HL-60 (cell line): ENCODE measurements at places on chromosomes 2 and 18.

DNA sequence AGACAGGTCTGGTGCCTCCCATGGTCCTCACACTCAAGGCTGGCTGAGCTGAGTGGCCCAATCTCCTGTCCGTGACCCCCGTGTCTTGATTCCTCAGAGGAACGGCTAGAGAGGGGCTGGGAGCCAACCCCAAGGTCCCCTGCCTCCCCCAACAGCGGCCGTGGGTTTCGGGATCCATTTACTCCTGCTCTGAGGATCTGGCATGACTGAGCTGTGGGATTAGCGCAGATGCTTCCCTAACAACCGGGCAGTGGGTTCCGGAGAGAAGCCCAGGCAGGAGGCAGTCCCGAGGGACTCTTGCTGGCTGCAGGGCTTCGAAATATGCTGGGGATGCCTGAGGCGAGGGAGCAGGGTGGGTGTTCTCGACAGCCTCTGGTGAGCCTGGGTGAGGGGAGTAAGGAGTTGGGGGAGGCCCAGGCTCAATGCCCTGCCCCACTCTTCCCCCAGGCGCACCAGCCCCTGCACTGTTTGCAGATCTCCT lies 18.9 kb downstream of the GPR35 start:
- DNase-seq = no peak

DNA sequence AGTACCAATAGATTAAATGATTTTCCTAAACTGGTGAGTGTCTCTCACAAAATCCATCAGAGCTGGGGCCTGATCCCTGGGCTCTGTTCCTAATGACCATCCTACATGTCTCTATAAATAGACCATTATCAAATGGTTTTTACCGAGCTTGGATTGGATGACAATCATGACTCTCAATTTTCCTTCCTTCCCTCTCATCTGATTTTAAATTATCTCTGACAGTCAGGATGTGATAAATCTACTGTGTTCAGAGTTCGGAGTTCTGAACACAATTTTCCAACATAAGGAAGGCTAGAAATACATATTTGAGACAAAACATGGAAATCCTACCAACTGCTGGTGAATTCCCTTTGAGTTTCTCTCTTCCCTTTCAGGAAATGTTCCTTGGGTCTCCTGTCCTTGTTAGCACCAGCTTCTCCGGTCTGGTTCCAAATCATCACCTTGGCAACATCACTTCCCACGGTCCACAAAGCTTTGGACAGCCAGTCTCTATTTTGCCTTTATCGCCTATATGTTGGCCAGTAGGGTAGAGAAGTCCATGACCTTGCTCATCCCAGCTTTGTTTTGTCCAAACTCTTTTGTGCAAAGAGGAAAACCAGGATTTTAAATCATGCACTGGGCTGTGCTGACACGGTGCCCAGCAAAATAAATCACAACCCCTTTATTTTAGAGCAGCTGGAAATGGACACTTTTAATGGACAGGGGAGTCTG lies 139.6 kb upstream of the ITGA6 start:
- no peak for DNase-seq

DNA sequence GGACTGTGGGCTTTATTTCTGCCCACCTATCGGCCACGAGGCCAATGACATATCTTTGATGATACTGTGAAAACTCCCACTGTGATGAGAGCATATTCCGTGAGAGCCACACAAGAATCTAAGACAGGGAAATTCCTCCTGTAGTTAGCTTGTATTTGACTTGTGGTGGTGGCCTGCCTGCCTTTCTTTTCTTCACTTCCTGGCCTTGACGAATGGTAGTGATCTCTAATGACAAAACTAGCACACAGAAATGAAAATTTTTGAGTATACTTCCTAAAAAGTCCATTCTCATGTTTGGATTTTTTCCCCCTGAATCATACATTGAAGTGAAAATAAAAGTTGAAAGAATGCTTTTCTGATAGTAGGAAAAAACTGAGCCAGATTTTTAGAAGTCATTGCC lies 94.4 kb downstream of the MGAT5 start:
- DNase-seq = no peak

GRCh38 chr2:173130496-173131465 lies 55.1 kb downstream of the MAP3K20 start:
- no peak for DNase-seq

GRCh38 chr18:46299465-46300008 lies 195.4 kb downstream of the HAUS1 start:
- DNase-seq = no peak

GRCh38 chr2:241636182-241637017 lies 558 bp downstream of the THAP4 start:
- DNase-seq = no peak

DNA sequence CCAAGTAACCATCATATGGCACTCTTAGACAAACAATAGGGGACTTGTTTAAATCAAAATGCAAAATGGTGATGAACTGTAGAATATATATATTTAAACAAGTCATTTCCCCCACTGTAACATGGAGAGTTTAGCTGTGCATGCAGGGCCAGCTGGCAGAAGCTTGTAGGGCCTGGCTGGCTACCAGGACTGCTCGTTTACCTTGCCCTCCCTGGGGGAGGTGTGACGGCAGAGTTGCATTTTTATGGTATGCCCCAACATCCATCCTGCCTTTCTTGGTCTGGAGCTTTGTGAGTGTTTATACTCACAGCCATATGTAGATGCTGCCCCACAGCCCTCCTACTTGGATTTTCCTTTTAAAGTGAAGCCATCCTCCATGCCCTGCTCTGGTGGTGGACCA lies 101.7 kb upstream of the ZFP36L2 start:
- no peak for DNase-seq

GRCh38 chr18:58666176-58666575 lies 5.1 kb upstream of the MALT1 start:
- no peak for DNase-seq

DNA sequence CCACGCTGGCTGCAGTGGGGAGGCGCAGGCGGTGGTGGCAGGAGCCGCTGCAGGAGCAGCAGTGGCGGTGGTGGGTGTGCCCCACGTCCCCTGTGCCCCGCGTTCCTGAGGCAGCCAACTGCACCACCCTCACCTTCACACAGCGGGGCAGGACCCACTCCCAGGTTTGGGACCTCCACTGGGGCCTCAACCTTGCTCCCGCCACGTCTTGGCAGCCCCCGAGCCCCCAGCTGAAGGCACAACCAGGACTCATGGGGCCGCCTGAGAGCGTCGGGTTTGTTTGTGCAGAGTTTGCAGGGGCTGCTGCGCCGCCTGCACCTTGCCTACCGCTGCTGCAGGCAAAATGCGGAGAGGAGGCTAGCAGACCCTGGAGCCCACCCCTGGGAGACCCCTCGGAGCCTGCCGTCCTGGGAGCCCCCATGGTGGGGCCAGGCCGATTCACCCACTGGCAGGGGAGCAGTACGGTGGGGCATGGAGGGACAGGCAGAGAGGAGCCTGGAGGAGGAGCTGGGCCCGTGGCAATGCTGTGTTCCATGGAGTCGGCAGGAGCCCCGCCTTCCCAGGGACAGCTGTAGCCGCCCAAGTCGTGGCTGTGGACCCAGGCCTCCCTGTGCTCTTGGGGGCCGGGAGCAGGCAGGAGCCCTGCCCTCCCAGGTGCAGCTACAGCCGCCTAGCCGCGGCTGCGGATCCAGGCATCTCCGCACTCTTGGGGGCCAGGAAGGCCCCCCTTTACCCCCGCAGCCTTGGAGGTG lies 14.7 kb upstream of the EML6 start:
- DNase-seq = no peak

- no peak for DNase-seq
These were observed 36.4 kb upstream of the ZCCHC2 start for GRCh38 chr18:62486290-62486964.

- DNase-seq = no peak
These were observed 11.5 kb downstream of the CD226 start for GRCh38 chr18:69936191-69936558.

- no peak for DNase-seq
These were observed 2.4 kb downstream of the TIGD1 start for GRCh38 chr2:232547991-232548390.

DNA sequence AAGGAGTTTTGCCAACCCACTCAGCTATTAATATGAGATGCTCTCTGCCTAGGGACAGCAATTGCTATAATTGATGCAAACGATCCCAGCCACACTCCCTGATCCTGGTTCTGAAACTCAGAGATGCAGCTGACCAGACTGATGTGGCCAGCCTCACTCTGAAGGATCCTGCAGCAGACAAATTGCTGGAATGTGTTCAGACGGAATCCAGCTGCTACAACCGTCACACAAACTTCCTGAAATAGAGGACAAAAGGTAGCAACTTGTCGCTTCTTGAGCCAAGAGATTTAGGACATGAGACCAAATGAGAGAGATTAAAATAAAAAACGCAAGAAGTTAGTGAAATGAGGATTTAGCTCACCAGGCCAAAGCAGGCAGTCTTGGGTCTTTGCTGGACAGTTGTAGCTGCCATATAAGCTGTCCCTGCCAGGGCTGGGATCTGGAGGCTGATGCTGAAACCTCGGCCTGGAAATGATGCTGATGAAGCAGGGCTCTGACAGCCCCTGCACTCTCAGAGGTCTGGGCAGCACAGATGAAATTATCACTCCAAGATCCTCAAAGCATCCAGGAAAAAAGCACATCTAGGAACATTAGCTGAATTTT lies 8.3 kb upstream of the YWHAQ start:
- DNase-seq = no peak

DNA sequence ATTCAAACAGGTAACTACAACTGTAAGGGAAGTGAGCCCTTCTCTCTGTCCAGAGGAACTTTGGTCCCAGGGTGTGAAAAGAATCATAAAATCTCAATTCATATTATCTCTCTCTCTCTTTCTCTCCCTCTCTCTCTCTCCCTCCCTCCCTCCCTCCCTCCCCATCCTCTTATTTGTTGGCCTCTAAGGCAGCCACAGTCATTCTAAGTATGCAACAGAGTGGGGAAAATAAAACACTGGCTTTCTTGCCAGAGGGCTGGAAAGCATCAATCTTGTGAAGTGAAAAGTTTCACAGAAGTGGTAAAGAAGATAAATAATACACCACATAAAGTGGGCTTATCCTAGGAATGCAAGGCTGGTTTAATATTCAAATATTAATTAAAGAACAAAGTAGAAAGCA lies 95.6 kb upstream of the KCNH7 start:
- no peak for DNase-seq

GRCh38 chr18:74065366-74065765 lies 82.3 kb downstream of the FBXO15 start:
- DNase-seq = no peak

DNA sequence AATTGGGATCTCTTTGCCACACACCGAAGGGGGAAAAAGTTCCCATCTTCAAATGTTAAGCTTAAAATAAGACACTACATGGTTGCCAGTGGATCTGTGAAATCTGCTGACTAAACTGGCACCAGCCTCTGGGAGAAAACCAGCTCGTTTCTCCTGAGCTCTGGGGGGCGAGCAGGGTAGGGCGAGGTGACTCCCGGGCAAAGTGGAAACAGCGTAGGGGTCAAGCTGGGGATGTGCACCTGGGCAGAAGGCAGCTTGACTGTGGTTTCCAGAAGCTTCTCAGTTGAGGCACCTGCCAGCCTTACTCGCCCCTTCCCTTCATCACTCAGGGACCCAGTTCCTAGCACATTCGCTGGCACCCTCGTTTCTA lies 62.8 kb downstream of the SFXN5 start:
- DNase-seq = no peak

DNA sequence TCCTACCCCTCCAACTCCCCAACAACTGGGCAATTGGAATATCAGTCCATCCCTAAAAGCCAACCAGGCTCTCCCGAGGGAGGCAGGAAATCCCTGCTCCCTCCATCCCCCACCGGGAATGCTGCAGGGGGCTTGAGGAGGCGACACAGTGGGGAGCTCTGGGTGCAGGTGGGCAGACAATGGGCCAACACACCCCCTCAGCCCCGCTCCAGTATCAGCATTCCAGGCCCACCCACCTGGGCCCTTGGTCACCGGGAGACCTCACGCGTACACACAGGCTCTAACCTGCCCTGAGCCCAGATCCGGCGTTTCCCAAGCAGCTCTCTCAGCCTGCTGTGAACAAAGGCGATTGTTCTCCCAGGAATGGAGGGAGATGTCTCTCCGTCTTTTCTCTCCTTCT lies 37.6 kb upstream of the FZD7 start:
- no peak for DNase-seq

GRCh38 chr2:39128919-39129391 lies 8.1 kb upstream of the SOS1 start:
- DNase-seq = no peak

DNA sequence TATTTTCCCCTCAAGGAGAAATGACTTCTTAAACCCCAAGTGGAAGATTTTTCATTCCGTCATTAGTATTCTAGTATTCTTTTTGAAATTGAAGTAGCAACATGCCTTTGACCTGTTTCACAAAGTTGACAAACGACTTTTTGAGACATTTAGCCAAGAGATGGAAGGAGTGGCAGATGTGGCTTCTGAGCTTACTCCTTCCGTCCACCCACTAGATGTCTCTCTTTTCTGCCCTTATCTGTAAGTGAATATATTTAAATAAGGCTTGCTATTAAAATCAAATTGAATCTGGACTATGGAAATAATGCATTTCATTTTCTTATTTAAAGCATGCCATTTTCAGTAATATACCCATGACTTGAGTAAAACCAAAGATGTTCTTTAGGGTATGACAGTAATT lies 74.1 kb downstream of the ACTR3 start:
- no peak for DNase-seq

DNA sequence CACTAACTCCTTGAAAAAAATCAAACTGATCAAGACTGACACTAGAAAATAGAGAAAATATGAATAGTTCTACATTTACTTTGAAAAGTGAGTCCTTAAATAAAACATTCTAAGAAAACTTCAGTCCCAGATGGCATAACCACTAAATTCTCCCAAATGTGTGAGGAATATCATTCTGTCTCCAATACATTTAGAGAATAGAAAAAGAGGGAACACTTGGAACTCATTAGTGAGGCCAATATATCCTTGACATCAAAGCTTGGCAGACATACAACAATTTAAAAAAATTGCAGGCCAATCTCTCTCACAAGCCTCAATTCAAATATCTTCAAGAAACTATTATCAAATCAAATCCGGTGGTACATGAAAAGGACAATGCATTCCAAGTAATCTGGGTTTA lies 79.3 kb upstream of the TMEM247 start:
- DNase-seq = no peak

DNA sequence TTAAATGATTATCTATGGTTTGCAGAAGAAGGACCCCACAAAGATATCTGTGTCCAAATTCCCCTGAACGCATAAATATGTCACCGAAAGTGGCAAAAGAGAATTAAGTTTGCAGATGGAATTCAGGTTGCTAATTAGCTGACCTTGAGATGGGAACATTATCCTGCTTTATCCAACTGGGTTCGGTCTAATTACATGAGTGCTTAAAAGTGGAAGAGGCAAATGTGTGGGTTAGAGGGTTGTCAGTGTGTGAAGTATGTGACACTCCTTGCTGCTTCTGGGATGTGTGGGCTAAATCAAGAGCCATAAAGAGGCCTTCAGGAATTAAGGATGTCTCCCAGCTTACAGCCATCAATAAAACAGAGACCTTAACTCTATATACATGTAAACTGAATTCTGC lies 53.5 kb downstream of the CDH19 start:
- no peak for DNase-seq
